H9 (cell line): ENCODE measurements at places on chromosomes 2 and 18. TPM values are rescaled to one million over a fixed set of nuclear protein-coding genes. Genes with fewer than 3 reads are reported as not detected.

GRCh38 chr18:13216711-13217465, 1.7 kb upstream of the LDLRAD4 start:
- H3K4me3 ChIP-seq = peak overlapping the region; percentile 88
- no peaks in the 10 kb centered on the region for H3K4me1 ChIP-seq
- H3K36me3 ChIP-seq = no peaks in the 10 kb centered on the region
- peaks cover 17% of the 10 kb centered on the region; the same call in 1 of the 2 replicates for H3K27me3 ChIP-seq
- H3K27ac ChIP-seq = no peak overlapping the region

Gene C1QL2
- total RNA-seq = 0.81 and 0.90 TPM in 2 replicates

- no peaks in the 10 kb centered on the region for H3K4me1 ChIP-seq
- H3K36me3 ChIP-seq = no peaks in the 10 kb centered on the region
- no peak for DNase-seq
Measured at GRCh38 chr2:12587729-12588522, 128.8 kb upstream of the TRIB2 start.

DNA sequence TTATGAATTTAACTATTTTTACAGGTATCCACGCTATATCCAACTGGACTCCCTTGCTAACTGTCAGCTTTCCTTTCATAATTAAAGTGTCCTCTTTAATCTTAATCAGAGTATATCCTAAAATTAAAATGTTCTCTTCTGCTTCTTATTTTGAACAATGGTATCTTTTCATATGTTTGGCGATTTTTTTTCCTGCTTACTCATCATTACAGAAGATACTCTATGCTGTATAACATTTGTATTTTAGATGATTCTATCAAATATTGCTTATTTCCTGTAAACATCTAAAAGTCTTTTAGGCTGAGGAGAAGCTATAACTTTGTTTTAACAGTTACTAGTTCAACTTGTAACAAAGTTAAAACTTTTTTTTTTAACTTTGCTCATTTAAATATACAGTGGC, 17.4 kb downstream of the SCN2A start:
- no peaks in the 10 kb centered on the region for H3K27me3 ChIP-seq
- no peak overlapping the region for H3K27ac ChIP-seq
- DNase-seq = no peak
- no peaks in the 10 kb centered on the region for H3K4me1 ChIP-seq
- H3K4me3 ChIP-seq = no peak overlapping the region

Gene ATP6V1C2
- total RNA-seq = 0.72 and 1.2 TPM in 2 replicates

DNA sequence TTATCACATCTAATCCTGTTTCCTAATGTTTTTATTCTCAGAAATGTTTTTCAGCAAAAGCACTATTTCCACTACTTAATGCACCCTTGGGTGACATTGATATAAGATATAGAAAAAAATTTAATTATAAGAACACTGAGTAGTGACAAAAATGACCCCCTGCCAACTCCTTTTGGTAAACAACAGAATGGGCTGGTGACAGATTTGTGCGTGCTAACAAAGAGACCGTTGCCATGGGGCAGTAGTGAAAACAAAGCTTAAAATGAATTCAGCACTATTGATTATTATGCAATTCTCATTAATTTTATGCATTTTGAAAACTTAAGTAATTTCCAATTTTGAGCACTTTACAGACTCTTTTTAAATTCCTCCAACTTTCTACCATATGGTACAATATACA, 33.1 kb downstream of the RDH14 start:
- no peaks in the 10 kb centered on the region for H3K36me3 ChIP-seq
- no peak overlapping the region for H3K27ac ChIP-seq
- no peaks in the 10 kb centered on the region for H3K4me1 ChIP-seq
- no peaks in the 10 kb centered on the region for H3K27me3 ChIP-seq

GRCh38 chr2:85786865-85787264, 33.1 kb downstream of the ATOH8 start:
- no peak for DNase-seq
- H3K4me3 ChIP-seq = no peak overlapping the region
- no peaks in the 10 kb centered on the region for H3K36me3 ChIP-seq
- H3K27ac ChIP-seq = no peak overlapping the region

DNA sequence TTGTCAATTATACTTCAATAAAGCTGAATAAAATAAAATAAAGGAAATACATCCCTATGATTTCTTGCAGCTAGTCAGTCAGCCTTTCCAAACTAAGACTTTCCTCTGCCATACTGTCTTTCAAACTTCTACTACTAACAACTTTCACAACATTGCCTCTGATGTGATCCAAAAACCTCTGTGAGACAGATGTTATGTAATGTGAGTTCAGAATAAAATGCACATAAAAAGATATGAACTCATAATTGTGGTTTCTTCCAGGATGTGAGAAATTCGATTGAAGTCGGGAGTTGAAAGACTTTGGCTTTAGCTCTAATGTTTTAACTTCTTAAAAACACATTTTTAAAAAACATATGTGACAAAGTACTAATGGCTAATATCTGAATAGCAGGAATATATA, 98.7 kb downstream of the PIGN start:
- H3K27ac ChIP-seq = no peak overlapping the region
- H3K4me3 ChIP-seq = no peak overlapping the region
- H3K4me1 ChIP-seq = no peaks in the 10 kb centered on the region
- no peak for DNase-seq

DNA sequence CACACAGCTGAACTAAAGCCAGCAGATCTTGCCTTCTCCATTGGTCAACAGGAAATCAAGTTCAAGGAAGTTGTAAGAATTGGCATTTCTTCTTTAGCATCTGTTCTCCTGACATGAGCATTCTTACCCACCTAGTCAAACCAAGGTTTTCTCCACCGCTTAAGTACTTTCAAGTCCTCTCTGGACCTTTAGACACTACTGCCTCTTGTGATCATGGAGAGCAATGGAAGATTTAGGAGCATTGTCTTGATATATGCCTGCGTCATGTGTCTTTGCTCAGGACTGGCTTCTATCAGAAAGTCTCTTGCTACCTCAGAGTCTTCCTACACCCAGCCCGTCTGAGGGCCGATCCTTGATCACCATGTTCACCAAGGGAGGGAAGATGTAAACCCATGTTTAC, 262.2 kb downstream of the PHLPP1 start:
- H3K4me1 ChIP-seq = no peaks in the 10 kb centered on the region
- H3K36me3 ChIP-seq = peaks cover 47% of the 10 kb centered on the region
- H3K27me3 ChIP-seq = no peaks in the 10 kb centered on the region
- H3K4me3 ChIP-seq = no peak overlapping the region
- no peak for DNase-seq
- H3K27ac ChIP-seq = no peak overlapping the region

DNA sequence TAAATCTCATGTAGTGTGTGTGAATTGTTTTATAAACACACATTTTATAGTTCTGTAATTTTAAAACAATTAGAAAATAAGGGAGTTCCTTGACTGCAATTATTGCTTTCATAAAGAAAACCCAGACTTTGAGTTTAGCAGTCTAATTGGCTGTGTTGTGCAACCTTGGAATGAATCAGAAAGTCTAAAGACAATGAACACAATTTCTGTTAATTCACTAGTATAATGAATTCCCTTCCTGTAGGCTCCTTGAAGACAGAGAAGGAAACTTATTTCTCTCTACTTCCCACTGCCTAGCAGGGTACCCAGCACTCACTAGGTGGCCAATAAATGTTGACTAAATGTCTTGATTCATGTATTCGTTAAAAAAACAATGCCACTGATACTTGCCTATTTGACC, 79.9 kb downstream of the ANTXR1 start:
- H3K27me3 ChIP-seq = no peaks in the 10 kb centered on the region; the same call in 1 of the 2 replicates
- H3K36me3 ChIP-seq = peaks cover 5% of the 10 kb centered on the region; the same call in 1 of the 2 replicates
- DNase-seq = no peak
- H3K4me1 ChIP-seq = no peaks in the 10 kb centered on the region
- H3K4me3 ChIP-seq = no peak overlapping the region

DNA sequence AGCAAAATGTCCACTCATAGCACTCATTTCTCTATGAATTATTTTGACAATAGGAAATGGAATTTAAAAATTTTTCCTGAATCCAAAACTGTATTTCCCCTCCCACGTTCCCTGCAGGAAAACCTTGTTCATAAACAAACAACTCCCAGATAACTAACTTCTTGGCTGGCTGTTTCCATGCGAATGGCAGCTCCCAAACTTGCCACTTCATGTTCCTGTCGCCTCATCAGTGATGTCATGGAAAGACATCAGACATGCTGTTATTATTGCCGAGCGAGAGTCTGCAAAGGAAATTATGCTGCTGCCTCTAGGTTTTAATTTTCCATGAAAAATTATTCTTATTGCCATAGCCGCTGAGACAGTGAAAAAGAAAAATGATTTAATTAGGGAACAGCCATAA, 117.0 kb upstream of the RIOK3 start:
- H3K4me1 ChIP-seq = peaks cover 2% of the 10 kb centered on the region; the same call in 1 of the 2 replicates
- peaks cover 6% of the 10 kb centered on the region; the same call in 1 of the 2 replicates for H3K36me3 ChIP-seq
- no peaks in the 10 kb centered on the region for H3K27me3 ChIP-seq
- no peak overlapping the region for H3K4me3 ChIP-seq

Gene CROCC2
- not detected in 2 replicates for total RNA-seq
